ENCODE measurements at places on chromosomes 3 and 15. TPM values are rescaled to one million over a fixed set of nuclear protein-coding genes. Genes with fewer than 3 reads are reported as not detected.

TPRA1 gene
- total RNA-seq: 24.9 TPM

OR5K2 gene
- not detected for total RNA-seq

DNA sequence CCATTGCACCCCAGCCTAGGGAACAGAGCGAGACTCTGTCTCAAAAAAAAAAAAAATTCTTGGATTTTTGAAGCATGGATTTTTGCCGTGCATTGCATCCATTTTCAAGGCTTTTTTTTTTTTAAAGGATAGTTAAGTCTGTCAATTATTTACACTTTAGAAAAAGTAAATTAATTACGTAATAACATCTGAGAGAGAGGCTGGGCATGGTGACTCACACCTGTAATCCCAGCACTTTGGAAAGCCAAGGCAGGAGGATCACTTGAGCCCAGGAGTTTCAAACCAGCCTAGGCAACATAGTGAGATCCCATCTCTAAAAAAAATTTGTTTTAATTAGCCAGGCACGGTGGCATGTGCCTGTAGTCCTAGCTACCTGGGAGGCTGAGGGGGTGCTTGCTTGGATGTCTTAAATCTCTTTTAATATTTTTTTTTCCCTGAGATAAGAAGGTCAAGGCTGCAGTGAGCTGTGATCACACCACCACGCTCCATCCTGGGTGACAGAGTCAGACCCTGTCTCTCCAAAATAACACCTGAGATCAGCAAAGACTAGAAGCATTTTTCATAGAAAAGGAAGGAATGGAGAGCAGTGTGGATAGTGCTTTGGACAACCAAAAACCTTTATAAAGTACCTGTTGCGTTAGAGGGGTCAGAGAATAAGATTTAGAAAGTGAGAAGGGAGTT lies 6.8 kb upstream of the SENP7 start:
- no peaks in the 10 kb centered on the region for H3K4me1 ChIP-seq
- H3K36me3 ChIP-seq: no peaks in the 10 kb centered on the region
- H3K27me3 ChIP-seq: peaks cover 11% of the 10 kb centered on the region
- no peak overlapping the region for H3K4me3 ChIP-seq
- no peak for DNase-seq

DNA sequence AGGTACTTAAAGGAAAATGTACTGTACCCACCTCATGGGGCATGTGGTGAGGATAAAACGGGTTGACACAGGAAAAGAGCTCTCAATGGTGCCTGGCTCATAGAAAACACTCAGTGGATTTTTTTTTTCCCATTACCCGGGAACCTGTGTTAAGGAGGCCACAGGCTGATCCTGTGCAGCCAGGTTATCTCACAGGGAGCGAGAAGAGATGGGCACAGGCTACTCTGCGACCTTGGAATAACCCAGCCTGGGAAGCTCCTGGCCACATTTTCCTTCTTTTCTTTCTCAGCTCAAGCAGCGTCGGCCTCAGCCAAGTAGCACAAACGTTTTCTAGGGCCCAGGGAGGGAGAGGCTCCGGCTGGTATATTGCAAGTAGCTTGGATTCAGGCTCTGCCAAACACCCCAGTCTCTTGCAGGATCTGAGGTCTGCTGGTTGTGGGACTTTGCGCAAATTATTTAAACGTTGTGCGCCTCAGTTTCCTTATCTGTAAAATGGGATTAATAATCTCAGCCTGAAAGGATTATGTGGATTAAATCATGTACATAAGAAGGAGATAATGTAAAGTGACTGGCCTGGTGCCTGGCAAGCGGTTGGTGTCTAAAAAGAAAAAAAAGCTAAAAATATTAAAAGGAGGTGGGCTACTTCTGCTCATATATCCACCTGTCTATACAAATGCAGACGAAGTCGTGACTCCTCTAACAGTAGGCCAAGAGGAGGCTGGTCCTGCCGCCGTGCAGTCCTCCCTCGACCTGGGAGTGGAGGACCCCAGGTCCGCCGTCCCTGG lies 2.2 kb downstream of the FURIN start:
- peak; percentile 14 for DNase-seq
- H3K4me1 ChIP-seq: peaks cover 50% of the 10 kb centered on the region
- H3K36me3 ChIP-seq: no peaks in the 10 kb centered on the region

GRCh38 chr3:133181392-133182150 lies 143.4 kb downstream of the TMEM108 start:
- no peaks in the 10 kb centered on the region for H3K27me3 ChIP-seq
- H3K27ac ChIP-seq: no peak overlapping the region

DNA sequence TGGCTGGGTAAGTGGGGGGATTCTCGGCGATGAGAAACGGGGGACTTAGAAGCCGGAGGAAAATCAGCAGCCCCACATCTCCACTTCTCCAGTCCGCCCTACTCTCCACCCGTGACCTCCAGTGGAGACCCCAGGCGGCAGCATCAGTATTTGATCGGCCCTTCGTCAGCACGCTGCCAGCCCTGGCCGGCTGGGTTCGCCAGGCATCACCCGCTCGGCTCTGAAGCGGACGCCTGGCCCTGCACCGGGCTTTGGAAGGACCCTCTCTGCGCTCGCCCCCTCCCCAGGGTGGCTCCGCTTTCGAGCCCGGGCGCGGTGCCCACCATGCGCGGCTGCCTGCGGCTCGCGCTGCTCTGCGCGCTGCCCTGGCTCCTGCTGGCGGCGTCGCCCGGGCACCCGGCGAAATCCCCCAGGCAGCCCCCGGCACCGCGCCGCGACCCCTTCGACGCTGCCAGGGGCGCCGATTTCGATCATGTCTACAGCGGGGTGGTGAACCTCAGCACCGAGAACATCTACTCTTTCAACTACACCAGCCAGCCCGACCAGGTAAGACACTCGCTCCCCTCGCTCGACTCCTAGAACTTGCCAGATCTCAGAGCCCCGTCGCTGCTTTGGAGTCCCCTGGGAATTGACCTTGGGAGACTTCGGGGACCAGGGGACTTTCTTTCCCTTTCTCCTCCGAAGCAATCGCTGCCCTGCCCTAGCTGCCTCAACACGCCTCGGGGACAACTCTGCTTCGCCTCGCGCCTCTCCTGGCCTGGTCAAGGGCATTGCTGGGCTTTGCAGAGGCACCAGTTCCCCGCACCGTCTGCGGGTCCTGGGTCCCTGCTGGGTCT lies 561 bp downstream of the SIDT1 start:
- no peaks in the 10 kb centered on the region for H3K36me3 ChIP-seq
- H3K27ac ChIP-seq: no peak overlapping the region
- no peak for DNase-seq
- H3K4me3 ChIP-seq: peak overlapping the region; percentile 62

DNA sequence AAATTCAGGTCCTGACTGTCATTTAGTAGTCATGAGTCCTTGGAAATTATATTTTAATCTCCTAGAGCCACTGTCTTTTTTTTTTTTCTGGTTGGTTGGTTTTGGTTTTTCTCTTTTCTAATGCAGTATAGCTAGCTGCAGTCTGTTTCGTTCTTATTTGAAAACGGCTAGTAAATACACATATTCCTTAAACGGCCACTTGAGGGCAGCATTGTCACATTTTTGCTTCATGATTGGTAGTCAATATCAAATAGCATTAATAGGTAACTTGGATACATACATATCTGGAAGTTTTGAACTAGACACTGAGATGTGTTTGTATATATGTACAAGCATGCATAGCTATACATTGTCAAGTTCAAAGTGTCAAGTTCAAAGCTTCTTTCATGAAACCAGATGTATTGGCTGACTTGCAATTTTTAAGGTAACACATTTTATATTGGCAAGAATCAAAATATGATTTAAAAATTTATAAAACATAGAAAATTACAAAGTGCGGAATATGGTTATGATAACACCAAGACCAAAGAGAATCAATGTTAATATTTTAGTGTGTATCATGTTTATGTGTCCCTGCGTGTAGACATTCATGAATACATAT lies 22.5 kb downstream of the GABRA5 start:
- DNase-seq: peak; percentile 48
- H3K4me3 ChIP-seq: no peak overlapping the region
- no peaks in the 10 kb centered on the region for H3K36me3 ChIP-seq

DNA sequence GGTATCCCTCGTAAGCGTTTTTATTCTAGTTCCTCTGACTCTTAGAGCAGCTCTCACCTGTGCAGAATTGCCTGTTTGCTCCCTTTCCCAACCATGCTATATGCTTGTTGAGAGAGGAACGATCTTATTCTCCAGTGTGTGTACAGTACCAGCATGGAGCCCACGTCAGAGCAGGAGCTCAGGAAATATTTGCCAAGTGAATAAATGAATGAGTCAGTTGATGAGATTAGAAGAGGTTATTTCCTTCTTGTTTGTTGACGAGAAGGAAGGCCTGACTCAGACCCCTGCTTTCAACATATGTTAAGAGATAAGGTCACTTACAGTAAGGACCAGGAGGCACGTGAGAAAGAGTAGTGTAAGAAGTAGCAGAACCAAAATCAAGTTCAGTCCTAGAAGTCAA lies 106.3 kb upstream of the ABHD17C start:
- H3K27me3 ChIP-seq: no peaks in the 10 kb centered on the region
- peak; percentile 93 for DNase-seq
- H3K27ac ChIP-seq: peak overlapping the region; percentile 84
- peaks cover 20% of the 10 kb centered on the region for H3K4me1 ChIP-seq
- no peaks in the 10 kb centered on the region for H3K36me3 ChIP-seq

DNA sequence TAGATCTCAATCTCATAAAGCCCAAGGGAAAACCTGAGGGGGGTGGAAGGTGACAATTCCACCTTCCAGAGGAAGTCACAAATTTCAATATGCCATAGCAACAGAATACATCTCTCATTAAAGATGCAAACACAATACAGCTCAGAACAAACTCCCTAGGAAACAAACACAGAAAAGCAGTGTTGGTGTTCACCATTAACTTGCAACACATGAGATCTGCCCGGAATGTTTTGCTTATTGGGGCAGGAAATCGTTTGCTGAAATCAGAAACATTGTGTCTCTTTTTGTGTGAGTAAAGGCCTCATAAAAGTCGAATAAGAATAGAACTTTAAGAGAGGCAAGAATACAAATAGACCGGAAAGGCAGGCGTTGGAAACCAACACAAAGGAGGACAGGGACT lies 5.8 kb upstream of the RYR3 start:
- no peak overlapping the region for H3K27ac ChIP-seq
- H3K4me1 ChIP-seq: no peaks in the 10 kb centered on the region

ISG20 gene
- total RNA-seq: 15.9 TPM

DNA sequence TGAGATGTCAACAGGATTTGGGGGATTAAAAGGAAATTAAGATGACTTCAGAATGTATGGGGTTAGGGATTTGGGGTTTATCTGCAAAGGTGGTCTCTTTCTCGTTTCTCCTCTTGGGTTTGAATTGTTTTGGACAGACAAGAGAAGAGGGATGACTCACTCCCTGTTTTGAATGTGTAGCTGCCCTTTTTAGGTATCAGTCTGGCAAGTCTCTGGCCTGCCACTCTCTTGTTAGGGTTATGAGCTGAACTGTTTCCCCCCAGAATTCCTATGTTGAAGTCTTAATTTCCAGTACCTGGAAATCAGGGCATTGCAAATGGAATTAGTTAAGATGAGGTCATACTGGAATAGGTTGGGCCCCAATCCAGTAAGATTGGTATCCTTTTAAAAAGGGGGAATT lies 291.7 kb downstream of the MEX3B start:
- no peaks in the 10 kb centered on the region for H3K36me3 ChIP-seq
- DNase-seq: no peak
- H3K27me3 ChIP-seq: peaks cover 4% of the 10 kb centered on the region
- no peaks in the 10 kb centered on the region for H3K4me1 ChIP-seq
- H3K4me3 ChIP-seq: no peak overlapping the region

- H3K36me3 ChIP-seq: no peaks in the 10 kb centered on the region
- no peak for DNase-seq
- H3K27ac ChIP-seq: no peak overlapping the region
- H3K4me1 ChIP-seq: peaks cover 4% of the 10 kb centered on the region
These were observed 260.0 kb downstream of the FOXP1 start for GRCh38 chr3:71323558-71323957.

DNA sequence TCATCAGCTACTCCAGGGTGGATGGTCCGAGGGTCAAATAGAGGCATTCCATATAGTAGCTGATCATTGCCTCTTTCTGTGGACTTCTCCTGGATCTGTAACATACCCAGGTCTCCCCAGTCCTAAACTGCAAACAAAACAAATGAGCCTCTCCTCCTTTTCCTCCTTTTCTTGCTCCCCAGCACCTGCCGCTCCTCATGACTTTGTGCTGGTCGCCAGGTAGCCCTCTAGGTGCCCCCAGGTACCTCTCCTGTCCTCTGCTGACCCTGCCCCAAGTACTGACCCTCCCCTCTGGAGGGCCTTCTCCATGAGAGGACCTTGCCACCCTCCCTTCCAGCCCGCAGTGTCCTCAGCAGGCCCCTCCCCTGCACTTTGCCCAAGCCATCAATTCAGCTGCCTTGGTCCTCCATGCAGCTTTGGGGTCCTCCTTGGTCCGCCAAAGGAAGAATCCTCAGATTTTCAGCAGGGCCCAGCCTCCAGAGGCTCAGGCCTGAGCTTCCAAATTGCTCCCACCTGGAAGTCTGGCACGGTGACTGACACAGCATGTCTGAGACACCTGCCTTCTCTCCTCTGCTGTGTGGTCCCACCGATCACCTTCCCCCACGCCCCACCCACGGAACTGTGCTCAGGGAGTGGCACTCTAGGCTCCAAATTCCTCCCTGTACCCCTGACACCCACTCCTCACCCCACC lies 111.0 kb downstream of the LRRK1 start:
- no peak overlapping the region for H3K27ac ChIP-seq
- DNase-seq: no peak
- H3K36me3 ChIP-seq: no peaks in the 10 kb centered on the region
- no peaks in the 10 kb centered on the region for H3K27me3 ChIP-seq
- H3K4me3 ChIP-seq: no peak overlapping the region
- no peaks in the 10 kb centered on the region for H3K4me1 ChIP-seq

LMCD1 gene
- total RNA-seq: 437 TPM

GABRG3 gene
- 0.77 TPM for total RNA-seq

GRCh38 chr3:44042772-44043171 lies 198.9 kb upstream of the TOPAZ1 start:
- H3K4me1 ChIP-seq: peaks cover 3% of the 10 kb centered on the region
- no peak overlapping the region for H3K4me3 ChIP-seq
- H3K27me3 ChIP-seq: no peaks in the 10 kb centered on the region
- DNase-seq: no peak
- H3K36me3 ChIP-seq: no peaks in the 10 kb centered on the region

AQP9 gene
- total RNA-seq: not detected

DNA sequence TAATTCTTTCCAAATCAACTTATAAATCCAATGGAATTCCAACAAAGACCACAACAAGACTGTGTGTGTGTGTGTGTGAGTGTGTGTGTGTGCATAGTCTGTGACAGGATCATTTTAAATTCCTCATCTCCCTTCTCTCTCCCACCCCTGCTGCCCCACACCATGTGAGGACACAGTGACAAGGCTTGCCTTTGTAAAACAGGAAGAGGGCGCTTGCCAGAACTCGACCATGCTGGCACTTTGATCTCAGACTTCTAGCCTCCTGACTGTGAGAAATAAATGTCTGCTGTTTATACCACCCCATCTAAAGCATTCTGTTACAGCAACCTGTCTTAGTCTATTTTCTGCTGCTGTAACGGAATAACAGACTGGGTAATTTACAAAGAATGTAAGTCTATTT lies 99.1 kb downstream of the NSMCE3 start:
- no peak overlapping the region for H3K4me3 ChIP-seq
- H3K27me3 ChIP-seq: peaks cover 3% of the 10 kb centered on the region
- no peaks in the 10 kb centered on the region for H3K36me3 ChIP-seq

GRCh38 chr15:83858820-83859505 lies 205.0 kb downstream of the ADAMTSL3 start:
- no peaks in the 10 kb centered on the region for H3K36me3 ChIP-seq
- H3K27me3 ChIP-seq: no peaks in the 10 kb centered on the region
- DNase-seq: no peak
- H3K4me3 ChIP-seq: no peak overlapping the region

ALG3 gene
- 47.1 TPM for total RNA-seq

SMAD6 gene
- total RNA-seq: 2.7 TPM

GRCh38 chr3:2823437-2824211 lies 286.6 kb downstream of the IL5RA start:
- DNase-seq: no peak
- H3K4me3 ChIP-seq: no peak overlapping the region
- H3K4me1 ChIP-seq: no peaks in the 10 kb centered on the region
- H3K36me3 ChIP-seq: no peaks in the 10 kb centered on the region
- no peak overlapping the region for H3K27ac ChIP-seq

All from astrocyte (in vitro differentiated cells and primary cell).